Stimulated activated CD4-positive, alpha-beta T cell treated with anti-CD3 and anti-CD28 coated beads, Interleukin-12 subunit alpha, Interleukin-12 subunit beta, amount 100 ng/mL, for 4 hours (primary cell): ENCODE measurements at places on chromosomes 12 and 14.

DNA sequence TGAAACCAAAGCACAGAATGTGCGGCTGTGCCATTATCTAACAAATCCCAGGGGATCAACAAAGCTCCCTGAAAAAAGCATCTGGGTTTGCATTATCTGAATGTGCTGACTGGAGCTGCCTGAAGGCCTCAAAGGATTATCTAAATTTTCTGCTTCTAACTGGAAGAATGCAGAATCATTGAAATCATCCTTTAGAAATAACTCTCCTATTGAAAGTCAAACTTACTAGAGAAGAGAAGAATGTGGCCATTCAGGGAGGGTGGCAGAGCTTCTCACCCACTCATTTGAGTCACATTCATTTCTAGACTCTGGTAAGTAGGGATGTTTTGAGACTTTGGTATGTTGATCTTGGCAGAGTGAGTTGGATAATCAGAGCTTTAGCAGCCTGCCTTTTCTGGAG is 220.6 kb upstream of the RGS6 start:
- no peak for DNase-seq

- no peak for DNase-seq
Measured at GRCh38 chr12:65389436-65389835, 111.0 kb downstream of the MSRB3 start.

- no peak for DNase-seq
Measured at GRCh38 chr12:132469423-132469822, 20.5 kb upstream of the FBRSL1 start.

DNA sequence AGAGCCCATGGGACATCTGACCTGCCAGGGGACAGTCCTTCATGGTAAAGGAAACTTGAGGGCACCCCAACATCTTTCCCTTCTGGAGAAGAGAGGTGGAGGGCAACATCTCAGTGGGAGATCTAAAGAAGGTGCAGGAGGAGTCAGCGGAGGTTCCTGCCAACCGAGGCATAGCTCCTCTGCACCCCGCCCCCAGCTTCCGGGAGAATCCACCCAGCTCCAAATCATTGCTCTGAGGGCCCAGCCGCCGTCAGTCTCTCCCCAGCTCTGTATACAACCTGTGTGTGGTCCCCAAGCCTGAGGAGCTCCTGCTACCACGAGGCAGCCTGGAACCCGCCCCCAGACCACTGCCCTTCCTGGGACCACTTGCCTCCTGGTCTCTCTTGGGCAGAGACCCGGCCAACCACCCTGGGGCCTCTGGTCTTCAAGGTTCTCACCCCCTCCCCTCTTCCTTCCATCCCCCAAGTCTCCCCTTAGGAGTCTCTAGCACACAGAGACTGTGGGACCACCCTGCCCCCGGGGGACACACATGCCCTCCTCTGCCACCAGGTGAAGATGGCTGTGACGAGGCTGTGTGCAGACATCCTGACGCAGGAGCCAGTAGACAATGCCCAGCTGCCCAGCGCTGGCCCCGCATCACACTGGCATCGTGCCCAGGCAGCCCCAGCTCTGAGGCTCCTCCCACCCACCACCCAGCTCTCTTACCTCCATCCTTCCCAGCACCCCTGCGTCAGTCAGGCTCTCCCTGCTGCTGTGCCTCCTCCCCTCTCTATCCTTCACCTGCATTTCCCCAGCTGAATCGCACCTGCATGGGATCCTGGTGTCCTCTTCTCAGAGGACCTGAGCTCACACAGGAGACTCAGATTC is 13.0 kb upstream of the NUDT14 start:
- DNase-seq: no peak

DNA sequence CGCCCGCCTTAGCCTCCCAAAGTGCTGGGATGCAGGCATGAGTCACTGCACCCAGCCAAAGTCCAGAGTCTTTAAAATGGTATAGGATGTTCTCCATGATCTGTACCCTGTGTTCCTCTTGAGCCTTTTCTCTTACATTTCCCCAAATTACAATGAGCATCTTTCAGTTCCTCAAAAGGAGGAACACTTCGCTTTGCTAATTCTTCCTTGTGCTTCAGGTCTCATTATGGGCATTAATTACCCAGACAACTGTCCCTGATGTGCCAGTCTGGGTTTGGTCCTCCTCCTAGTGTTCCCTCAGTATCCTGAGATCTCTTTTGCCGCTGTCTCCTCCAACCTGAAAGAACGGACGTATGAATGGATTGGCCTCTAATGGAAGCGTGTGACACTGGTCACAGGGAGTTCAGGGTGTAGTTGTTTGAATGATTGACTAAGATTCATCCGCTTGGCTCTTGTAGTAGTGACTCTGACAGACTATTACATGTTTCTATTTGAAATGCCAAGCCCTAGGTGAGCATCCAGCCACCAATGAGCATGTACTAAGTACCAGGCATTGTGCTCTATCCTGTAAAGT is 8.2 kb downstream of the PRKCH start:
- no peak for DNase-seq

GRCh38 chr12:5432011-5432400 is at the start of gene NTF3:
Gene NTF3, plus strand, starts transcription at chr12:5432108. Its CDS starts 217 bp downstream, at chr12:5432325.
- DNase-seq: no peak

DNA sequence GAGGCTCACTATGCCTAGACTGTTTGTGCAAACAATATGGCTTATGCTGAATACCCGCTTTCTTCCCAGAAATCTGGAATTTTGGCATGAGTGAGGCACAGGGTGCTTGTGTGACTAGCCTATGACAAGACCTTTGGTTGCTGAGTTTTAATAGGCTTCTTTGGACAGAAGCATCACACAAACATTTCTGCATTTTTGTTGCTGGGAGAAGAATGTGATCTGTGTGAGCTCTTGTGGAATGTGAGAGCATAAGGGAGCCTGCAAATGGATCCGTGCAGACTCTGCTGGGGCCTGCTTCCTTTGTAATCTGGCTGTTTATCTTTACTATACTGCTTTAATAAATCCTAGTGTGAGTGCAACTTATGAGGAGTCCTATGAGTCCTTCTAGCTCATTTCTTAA is 83.0 kb upstream of the ZDHHC17 start:
- DNase-seq: no peak

DNA sequence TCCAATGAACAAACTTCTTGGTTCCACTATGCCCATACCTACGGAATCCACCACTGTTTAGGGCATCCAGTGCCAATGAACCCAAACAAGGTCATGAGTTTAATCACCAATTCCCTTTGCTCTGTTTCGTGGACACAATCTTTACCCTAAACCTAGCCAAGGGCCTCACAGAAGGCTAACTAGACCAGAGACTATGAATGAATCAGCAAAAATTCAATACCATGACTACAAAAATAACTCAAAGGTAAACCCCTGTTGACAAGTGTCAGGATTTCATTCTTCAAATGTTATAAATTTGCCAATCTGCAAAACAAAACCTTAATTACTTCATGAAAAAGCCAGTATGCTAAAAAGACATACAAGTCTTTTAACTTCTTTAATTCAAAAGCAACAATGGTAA is 96.7 kb downstream of the CEP128 start:
- no peak for DNase-seq

DNA sequence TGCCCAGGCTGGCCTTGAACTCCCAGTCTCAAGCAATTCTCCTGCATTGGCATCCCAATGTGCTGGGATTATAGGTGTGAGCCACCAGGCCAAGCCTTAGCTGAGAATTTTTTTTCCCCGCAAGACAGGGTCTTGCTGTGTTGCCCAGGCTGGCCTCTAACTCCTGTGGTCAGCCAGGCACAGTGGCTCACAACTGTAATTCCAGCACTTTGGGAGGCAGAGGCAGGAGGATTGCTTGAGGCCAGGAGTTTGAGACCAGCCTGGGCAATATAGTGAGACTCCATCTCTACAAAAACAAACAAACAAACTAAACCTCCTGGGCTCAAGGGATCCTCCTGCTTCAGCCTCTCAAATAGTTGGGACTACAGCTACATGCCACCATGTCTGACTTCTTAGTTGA is 27.3 kb downstream of the DEPDC4 start:
- DNase-seq: no peak
